ENCODE measurements at places on chromosomes 7 and 10.
A peak's percentile ranks its signal among the peaks of the same experiment; 100 is the strongest.

- DNase-seq = peak; percentile 51
These were observed 118.6 kb downstream of the MAGI2 start for GRCh38 chr7:79334841-79335240.

DNA sequence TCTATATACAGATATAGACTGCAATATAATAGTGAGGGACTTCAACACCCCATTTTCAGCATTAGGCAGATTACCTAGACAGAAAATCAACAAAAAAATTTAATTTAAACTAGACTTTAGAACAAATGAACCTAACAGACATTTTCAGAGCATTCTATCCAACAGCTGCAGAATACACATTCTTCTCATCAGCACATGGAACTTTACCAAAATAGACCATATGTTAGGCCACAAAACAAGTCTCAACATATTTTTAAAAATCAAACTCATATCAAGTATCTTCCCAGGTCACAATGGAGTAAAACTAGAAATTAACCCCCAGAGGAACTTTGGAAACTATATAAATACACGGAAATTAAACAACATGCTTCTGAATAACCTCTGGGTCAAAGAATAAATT is 169.6 kb downstream of the MTERF1 start:
- DNase-seq = peak; percentile 7

GRCh38 chr7:132102942-132103341 is 473.3 kb downstream of the PLXNA4 start:
- DNase-seq = no peak

- DNase-seq = no peak
These were observed 19.9 kb upstream of the IFIT1B start for GRCh38 chr10:89357975-89358374.

DNA sequence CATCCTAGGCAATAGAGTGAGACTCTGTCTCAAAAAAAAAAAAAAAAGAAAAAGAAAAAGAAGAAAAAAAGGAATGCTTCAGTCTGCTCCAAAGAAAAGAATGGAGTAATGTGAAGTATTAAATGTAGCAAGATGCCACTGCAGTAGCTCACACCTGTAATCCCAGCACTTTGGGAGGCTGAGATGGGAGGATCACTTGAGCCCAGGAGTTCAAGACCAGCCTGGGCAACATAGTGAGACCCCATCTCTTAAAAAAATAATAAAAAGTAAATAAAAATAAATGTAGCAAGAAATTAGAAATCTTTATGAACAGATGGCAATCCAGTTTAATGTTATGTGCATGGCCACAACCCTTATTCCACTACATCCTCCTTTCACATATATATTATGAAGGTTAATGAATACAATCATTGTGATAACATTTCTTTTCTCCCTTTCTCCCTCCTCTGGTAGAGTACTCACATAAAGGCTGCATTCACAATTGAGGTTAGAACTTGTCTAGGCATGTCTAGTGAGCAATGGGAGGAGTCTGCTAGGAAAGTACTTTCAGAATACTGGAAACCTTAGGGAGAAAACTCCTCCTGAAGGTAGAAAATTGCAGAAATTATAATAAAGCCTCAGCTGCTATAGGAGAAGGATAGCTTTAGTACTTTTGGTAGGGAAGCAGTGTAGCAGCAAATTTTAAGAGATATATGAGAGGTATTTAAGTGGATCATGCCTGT is 20.4 kb downstream of the KLLN start:
- peak; percentile 91 for DNase-seq

DNA sequence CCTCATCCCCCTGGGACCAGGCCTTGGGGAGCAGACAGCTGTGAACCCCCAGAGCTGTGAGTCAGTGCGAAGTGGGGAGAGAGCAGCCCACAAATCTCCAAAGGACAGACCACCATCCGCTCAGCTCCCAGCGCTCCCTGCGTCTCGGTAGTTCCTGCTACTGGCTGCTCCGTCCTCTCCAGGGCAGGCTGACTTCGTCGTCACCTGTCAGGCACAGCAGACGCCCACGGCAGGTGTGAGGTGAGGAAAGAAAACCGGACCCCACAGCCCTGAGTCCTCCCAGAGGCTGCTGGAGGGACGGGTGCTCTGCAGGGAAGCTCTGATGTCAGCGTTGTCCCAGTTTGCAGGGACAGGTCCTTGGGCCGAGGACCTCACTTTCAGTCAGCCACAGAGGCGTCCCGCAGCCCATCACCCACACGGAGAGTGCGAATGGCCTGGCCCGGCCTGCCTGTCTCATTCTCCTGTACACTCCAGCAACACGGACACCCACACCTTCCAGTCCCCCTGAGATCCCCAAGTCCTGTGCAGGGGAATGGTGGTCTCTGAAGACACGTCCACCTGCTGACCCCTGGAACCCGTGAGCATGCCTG is 95.2 kb downstream of the DNAJB6 start:
- no peak for DNase-seq
